ENCODE measurements at places on chromosomes 4 and X. TPM values are rescaled to one million over a fixed set of nuclear protein-coding genes. Genes with fewer than 3 reads are reported as not detected.

The STIM2 gene
- 13.1 TPM for total RNA-seq

The STAP1 gene
- not detected for total RNA-seq

The USP27X gene
- total RNA-seq, result 4.4 TPM

The IL2 gene
- not detected for total RNA-seq

The MID1IP1 gene
- 35.6 TPM for total RNA-seq

The ZNF732 gene
- total RNA-seq, result not detected

The PCDH7 gene
- 0.17 TPM for total RNA-seq

The THOC2 gene
- total RNA-seq, result 36.1 TPM

The SPON2 gene
- total RNA-seq, result 0.41 TPM

The CDX4 gene
- not detected for total RNA-seq

The DLG3 gene
- 6.6 TPM for total RNA-seq

The KLHL5 gene
- 58.4 TPM for total RNA-seq

The RASSF6 gene
- total RNA-seq, result 0.66 TPM

The FAT1 gene
- total RNA-seq, result 125 TPM

The CPEB2 gene
- total RNA-seq, result 7.9 TPM

The TSPAN7 gene
- 3.0 TPM for total RNA-seq

The SLC10A4 gene
- 4.4 TPM for total RNA-seq

The TLR2 gene
- 0.79 TPM for total RNA-seq

The C1QTNF7 gene
- total RNA-seq, result not detected

The PPP4R3C gene
- not detected for total RNA-seq

The GCNA gene
- total RNA-seq, result 1.7 TPM

The SULT1E1 gene
- total RNA-seq, result not detected

The TEX13C gene
- not detected for total RNA-seq

The AMTN gene
- 0.15 TPM for total RNA-seq

The PITX2 gene
- total RNA-seq, result 0.63 TPM

The SSX4B gene
- total RNA-seq, result not detected

The TMEM35A gene
- not detected for total RNA-seq

The OPRPN gene
- total RNA-seq, result not detected

The GIMD1 gene
- total RNA-seq, result not detected

The SOD3 gene
- total RNA-seq, result not detected

The SGMS2 gene
- 27.1 TPM for total RNA-seq

The FSTL5 gene
- total RNA-seq, result not detected

Data from A549 treated with AZD2906 at 1 μM for 4 hours (cell line).